ENCODE measurements at places on chromosomes 4 and X.

DNA sequence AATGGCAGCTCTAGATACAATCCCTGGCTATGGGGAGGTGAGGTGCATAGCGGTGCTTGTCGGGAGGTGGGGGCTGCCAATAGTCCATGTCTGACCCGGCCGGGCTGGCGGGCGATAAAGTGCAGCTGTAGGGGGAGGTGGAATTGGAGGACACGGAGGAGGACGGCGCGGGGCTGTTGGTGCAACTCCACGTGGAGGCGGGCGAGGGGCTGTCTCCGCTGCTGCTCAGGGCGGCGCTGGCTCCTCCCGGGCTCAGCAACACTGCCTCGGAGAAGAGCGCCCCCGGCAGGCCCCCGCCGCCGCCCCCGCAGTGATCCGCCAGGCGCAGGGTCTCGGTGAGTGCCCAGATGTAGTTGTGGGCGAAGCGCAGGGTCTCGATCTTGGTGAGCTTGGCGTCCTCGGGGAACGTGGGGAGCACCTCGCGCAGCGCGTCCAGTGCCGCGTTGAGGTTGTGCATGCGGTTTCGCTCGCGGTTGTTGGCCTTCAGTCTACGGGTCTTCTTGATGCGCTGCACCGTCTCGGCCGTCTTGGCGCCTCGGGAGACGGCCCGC, 1.3 kb downstream of the NEUROG2 start:
- no peak for DNase-seq

GRCh38 chr4:145881989-145882388, 56.6 kb downstream of the ZNF827 start:
- no peak for DNase-seq

GRCh38 chrX:115047181-115047580, 29.8 kb upstream of the IL13RA2 start:
- no peak for DNase-seq

GRCh38 chr4:178745203-178745602, 1303.0 kb upstream of the AGA start:
- no peak for DNase-seq

GRCh38 chrX:16023790-16024734, 99.3 kb upstream of the GRPR start:
- no peak for DNase-seq
